Endothelial cell of coronary artery (primary cell): ENCODE measurements at places on chromosomes 11 and 22. TPM values are rescaled to one million over a fixed set of nuclear protein-coding genes. Genes with fewer than 3 reads are reported as not detected.

NUP160 gene
- 21.7 and 28.5 TPM in 2 replicates for total RNA-seq

CASP12 gene
- 1.6 and 1.7 TPM in 2 replicates for total RNA-seq

SLC22A9 gene
- not detected in 2 replicates for total RNA-seq

CECR2 gene
- total RNA-seq = 0.19 and 1.2 TPM in 2 replicates

IGSF22 gene
- not detected in 2 replicates for total RNA-seq

TALDO1 gene
- total RNA-seq = 207 and 250 TPM in 2 replicates

PRODH gene
- under 0.01 and 0.09 TPM in 2 replicates for total RNA-seq

PNPLA3 gene
- 0.27 and 0.85 TPM in 2 replicates for total RNA-seq

RNASEH2C gene
- 47.5 and 48.0 TPM in 2 replicates for total RNA-seq

TXN2 gene
- 23.8 and 27.0 TPM in 2 replicates for total RNA-seq

P2RX3 gene
- not detected in 2 replicates for total RNA-seq

CRYBB3 gene
- not detected in 2 replicates for total RNA-seq

UQCC3 gene
- total RNA-seq = 12.2 and 12.8 TPM in 2 replicates

CHEK2 gene
- 10.5 and 11.1 TPM in 2 replicates for total RNA-seq

VSIG2 gene
- total RNA-seq = 0.54 and 0.85 TPM in 2 replicates

DNAJB7 gene
- not detected in 2 replicates for total RNA-seq

TPBGL gene
- total RNA-seq = under 0.01 TPM in 1 of 2 replicates, not detected in the other

POU2AF2 gene
- total RNA-seq = not detected in 2 replicates

ZNRF3 gene
- 2.6 and 2.7 TPM in 2 replicates for total RNA-seq

KRTAP5-11 gene
- total RNA-seq = not detected in 2 replicates

OR52M1 gene
- not detected in 2 replicates for total RNA-seq

PDGFD gene
- total RNA-seq = 5.6 and 6.0 TPM in 2 replicates

ACTN3 gene
- total RNA-seq = 0.09 TPM in 1 of 2 replicates, not detected in the other

MMP11 gene
- 8.0 and 8.6 TPM in 2 replicates for total RNA-seq

CRYAB gene
- 0.18 and 5.7 TPM in 2 replicates for total RNA-seq

NRGN gene
- total RNA-seq = 1.3 and 1.6 TPM in 2 replicates

OR4C13 gene
- not detected in 2 replicates for total RNA-seq

ZC3H12C gene
- total RNA-seq = 10.8 and 13.6 TPM in 2 replicates

HIKESHI gene
- total RNA-seq = 54.4 and 62.7 TPM in 2 replicates

PRPF19 gene
- 50.1 and 72.1 TPM in 2 replicates for total RNA-seq

PARVA gene
- 21.5 and 28.0 TPM in 2 replicates for total RNA-seq

SORL1 gene
- 0.09 and 0.45 TPM in 2 replicates for total RNA-seq

GTSE1 gene
- total RNA-seq = 3.6 and 8.3 TPM in 2 replicates

NUDT8 gene
- total RNA-seq = 2.4 and 6.2 TPM in 2 replicates
